ENCODE measurements at places on chromosomes 3 and 15. TPM values are rescaled to one million over a fixed set of nuclear protein-coding genes. Genes with fewer than 3 reads are reported as not detected.
A peak's percentile ranks its signal among the peaks of the same experiment; 100 is the strongest.

DNA sequence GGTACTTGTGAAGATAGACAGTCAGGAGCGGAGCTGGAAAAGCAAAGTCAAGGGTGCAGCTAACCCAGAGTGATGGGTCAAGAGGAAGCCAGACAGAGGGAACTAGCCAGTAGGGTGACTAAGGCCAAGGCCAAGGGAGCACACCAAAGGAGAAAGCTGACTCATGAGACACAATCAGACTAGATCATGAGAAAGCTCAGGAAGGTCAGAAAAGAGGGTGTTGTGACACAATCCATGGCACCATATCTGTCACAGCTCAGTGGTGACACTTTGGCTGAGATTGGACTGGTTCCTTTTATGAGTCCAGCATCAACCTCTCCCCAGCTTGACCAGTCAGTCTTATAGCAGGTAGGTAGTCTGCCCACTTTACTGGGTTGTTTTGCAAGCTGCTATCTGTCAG is 22.2 kb downstream of the P2RY1 start:
- no peak for DNase-seq

DNA sequence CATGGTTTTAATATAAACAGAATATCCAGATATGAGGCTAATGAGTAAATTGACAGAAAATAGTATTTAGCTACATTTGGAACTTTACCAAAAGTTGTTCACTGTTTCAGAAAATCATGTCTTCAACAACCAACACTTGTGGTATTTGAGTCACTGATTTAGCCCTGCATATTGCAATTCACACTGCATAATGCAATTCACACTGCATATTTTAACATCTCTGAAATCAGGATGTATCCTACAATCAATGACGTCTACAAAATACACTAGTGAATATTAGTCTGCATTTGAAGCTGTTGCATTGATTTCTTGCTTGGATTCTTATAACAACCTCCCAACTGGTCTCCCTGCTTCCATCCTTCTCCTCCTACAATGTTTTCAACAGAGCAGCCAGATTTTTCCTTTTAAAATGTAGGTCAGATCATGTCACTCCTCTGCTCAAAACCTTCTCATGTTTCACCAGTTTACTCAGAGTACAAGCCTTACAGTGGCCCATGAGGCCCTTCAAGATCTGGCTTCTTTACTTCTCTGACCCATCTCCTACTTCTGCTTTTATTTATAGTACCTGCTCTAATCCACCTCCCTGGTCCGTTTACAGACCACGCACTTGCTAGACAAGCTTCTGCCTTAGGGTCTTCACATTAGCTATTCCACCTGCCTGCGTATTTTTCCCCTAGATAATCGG is 11.4 kb upstream of the RAB11A start:
- DNase-seq, result no peak

- no peak for DNase-seq
These were observed 81.9 kb upstream of the PTX3 start for GRCh38 chr3:157354722-157355121.

DNA sequence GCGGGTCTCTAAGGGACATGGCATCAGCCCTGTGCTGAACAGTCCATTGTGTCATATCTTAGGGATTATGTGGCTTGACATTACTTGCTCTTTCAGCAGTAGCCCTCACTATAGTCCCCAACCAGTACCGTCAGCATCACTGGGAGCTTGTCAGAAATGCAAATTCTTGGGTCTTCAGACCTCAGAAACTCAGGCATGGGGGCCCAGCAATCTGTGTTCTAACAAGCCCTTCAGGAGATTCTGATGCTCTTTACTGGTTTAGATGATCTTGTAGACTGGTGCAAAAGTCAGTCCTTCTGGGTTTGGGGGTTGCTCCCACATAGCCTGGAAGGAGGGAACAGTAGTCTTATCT is 39.0 kb upstream of the TRAK1 start:
- no peak for DNase-seq

DNA sequence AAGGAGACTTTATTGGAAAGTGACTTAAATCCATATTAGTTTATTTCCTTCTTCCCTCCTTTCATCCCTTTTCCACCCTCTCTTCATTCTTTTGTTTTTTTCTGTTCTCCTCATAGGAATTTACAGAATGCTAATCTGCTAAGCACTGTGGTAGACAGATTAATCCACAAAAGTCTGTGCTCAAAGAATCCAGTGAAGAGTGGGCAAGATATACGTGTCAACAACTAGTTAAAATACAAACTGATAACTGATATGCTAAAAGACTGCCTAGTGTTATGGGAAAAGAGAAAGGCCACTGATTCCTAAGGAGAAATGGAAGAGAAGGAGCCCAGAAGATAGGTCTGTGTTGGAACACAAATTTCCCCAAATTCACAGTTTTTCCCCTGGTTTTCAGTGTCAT is 202.2 kb downstream of the MBNL1 start:
- no peak for DNase-seq

DNA sequence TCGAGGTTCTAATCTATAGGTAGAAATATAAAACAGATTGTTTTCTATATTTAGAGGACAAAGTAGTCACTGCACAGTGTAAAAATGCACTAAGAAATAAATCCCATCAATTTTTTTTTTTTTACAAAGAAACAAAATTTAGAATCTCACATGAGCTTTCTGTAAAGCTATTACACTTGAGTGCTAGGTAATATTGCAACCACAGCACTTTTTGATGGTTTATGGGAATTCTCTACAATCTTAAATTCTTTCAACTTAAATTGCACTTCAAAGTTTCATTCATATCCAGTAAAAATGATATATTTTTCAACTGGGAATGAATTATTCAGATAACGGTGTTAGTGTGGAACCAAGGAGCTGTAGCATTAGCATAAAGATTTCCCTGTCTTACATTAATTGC is 1035.4 kb downstream of the SQOR start:
- no peak for DNase-seq

GRCh38 chr15:78663703-78664102 is 22.7 kb upstream of the CHRNB4 start:
- DNase-seq, result no peak

GRCh38 chr3:55790596-55791350 is 303.7 kb upstream of the WNT5A start:
- no peak for DNase-seq

GRCh38 chr15:26974120-26974780 is 3.3 kb downstream of the GABRG3 start:
- DNase-seq, result no peak

DNA sequence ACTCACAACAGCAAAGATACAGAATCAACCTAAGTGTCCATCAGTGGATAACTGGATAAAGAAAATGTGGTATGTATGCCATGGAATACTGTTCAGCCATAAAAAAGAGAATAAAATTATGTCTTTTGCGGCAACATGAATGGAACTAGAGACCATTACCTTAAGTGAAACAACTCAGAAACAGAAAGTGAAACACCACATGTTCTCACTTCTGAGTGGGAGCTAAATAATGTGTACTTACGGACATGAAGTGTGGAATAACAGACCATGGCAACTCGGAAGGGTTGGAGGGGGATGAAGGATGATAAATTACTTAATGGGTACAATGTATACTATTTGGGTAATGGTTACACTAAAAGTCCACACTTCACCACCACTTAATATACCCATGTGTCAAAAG is 600.6 kb downstream of the MAGI1 start:
- DNase-seq, result no peak

DNA sequence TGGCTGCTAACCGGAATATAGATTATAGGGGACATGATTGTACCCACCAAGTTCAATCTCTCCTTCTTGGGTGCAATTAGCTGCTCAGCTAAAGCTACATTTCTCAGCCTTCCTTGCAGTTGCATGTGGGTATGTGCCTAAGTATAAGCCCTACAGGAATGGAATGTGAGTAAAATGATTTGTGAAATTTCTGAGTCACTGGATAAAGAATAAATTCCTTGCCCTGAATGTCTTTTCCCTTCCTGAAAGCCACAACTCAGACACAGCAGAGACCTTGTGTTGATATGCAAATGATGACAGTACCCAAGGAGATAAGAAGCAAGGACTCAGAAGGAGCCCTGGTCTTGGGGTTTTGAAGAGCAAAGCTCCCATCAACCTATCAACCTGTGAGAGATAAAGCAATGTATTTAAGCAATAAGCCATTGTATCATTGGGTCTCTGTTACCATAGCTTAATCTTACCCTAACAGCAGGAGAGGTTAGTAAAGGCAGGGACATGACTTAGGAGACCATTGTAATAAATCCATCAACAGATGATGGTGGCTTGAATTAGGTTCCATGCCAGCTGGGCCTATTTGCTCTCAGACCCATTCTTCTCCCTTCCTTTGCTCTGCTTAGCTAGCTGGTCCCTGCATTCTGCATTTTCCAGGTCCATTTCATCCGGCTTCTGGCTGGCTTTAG is 25.6 kb upstream of the ZNF280D start:
- DNase-seq, result no peak

- DNase-seq, result no peak
These were observed 1.6 kb upstream of the KLF15 start for GRCh38 chr3:126358816-126359181.

- DNase-seq, result no peak
These were observed 141.5 kb downstream of the CADM2 start for GRCh38 chr3:85100316-85100715.

DNA sequence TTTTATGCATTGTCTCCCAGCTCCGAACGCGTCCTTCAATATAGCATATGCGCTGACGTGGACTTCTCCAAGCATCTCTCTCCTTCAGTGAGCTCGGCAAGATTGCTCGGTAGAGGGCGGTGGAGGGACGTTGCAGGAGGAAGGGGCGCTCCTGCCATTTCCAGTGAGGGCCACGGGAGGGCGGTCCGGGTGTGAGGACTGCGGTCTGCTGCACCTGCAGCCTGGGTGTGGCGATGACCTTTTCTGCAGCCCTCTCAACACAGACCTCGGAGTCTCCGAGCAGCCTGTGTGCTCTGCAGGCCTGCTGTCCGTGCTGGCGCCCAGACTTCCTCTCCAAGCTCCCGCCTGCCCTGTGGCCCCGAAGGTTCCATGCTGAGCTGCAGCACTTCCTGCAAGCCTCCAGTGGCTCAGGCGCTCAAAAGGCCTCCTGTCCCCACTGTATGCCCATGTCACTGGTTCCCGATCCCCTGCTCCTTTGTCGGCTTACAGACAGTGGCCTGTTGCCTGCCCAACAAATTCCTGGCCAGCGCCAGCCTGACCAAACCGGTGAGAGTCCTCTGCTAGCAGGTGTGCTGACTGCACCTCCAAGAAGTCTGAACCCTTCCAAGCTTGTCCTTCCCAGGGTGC is 8.9 kb upstream of the RTP3 start:
- peak; percentile 96 for DNase-seq

- no peak for DNase-seq
These were observed 215.6 kb upstream of the UMPS start for GRCh38 chr3:124514683-124515082.

GRCh38 chr15:97200161-97200560 is 760.3 kb upstream of the ARRDC4 start:
- DNase-seq, result no peak

DNA sequence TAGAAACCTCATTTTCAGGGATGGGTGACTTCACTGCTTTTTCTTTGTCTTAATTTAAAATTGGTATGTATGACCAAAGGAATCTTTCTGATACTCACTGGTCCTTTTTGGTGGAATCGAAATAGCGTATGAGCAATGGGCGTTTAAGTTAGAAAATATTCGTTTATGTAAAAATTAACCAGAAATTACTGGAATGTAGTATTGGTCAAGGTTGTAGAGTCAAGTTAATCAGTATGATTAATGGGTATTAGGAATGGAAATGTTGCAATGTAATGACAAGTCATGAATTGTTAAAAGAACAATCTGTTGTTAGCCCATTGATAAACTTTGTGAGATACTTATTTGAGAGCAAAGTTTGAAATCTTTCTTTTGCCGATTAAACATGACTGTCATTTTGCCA is 36.9 kb downstream of the AKAP13 start:
- DNase-seq, result no peak

DNA sequence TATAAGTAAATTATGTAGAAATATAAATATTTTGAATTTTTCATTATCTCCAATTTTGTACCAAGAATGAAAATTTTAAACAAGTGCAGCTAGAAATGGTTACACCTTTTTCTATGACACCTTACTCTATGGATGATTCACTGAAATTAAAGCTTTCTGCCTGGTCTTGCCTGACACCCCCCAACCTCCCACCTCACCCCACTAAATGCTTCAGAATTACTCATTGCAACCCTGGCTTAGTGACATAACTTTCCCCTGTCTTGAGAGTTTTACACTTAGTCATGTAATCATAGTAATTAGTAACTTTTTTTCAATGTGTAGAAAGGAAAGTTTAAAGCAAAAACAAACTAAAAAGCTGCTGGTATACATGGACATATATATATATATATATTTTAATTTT is 42.0 kb upstream of the MEIS2 start:
- DNase-seq, result no peak

DNA sequence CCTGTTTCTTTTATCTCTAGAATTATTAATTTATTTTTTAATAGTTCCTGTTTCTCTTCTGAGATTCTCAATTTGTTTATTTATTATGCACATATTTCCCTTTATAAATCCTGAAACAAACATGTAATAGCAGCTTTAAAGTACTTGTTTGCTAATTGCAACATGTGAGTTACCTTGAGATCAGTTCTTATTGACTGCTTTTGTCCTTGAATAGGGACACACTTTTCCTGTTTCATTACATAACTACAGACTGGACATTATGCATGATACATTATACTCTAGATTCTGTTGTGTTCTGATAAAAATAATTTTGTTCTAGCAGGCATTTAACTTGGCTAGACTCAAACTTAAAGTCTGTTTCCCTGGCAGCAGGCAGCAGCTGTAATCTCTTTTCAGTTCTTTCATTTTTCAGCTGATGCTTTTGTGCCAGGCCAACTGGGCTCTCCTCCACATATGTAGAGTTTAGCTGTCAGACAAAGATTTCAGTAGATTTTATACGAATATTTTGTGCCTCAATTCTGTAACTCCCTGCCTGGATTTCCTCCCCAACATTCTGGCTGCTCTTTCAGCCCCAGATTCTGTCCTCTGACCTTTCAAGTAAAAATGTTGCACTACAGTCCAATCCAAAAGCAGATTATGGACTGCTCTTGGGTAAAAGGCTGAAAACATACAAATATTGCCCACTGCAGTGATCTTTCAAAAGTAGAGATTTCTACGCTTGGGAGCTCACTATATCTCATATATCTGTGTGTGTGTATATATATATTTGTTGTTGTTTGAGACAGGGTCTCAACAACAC is 41.9 kb downstream of the PCOLCE2 start:
- DNase-seq, result no peak

The EPHB1 gene
- total RNA-seq, result 1.3 TPM

The BCL2A1 gene
- 110 TPM for total RNA-seq

The COMMD2 gene
- total RNA-seq, result 28.4 TPM

The ARRDC4 gene
- 0.29 TPM for total RNA-seq

The PRR20G gene
- total RNA-seq, result not detected

The IQCF5 gene
- total RNA-seq, result not detected

The ZNF501 gene
- 2.6 TPM for total RNA-seq
